ENCODE measurements at places on chromosomes 11 and 22. TPM values are rescaled to one million over a fixed set of nuclear protein-coding genes. Genes with fewer than 3 reads are reported as not detected.

Gene RIMBP3C
- total RNA-seq: not detected

Gene FOSL1
- total RNA-seq: 141 TPM

Gene KRTAP5-11
- not detected for total RNA-seq

Gene FOLH1
- not detected for total RNA-seq

Gene HBB
- not detected for total RNA-seq

Gene ZNF74
- 11.0 TPM for total RNA-seq

Gene RASSF10
- total RNA-seq: 2.3 TPM

Gene PLAAT5
- not detected for total RNA-seq

Gene SCGB1C1
- not detected for total RNA-seq

Gene MUC5AC
- total RNA-seq: not detected

Gene TRIM22
- total RNA-seq: 41.5 TPM

Gene C11orf97
- not detected for total RNA-seq

Gene MS4A15
- not detected for total RNA-seq

Gene TTC36
- total RNA-seq: not detected

Gene DDTL
- total RNA-seq: 2.9 TPM

Gene MUC2
- total RNA-seq: not detected

Gene CYTH4
- 0.08 TPM for total RNA-seq

Gene OR51I1
- total RNA-seq: not detected

Gene NXPE2
- not detected for total RNA-seq

Gene PHETA2
- total RNA-seq: 6.3 TPM

Gene RBFOX2
- 92.4 TPM for total RNA-seq

Gene CRYBA4
- not detected for total RNA-seq

Gene DEUP1
- total RNA-seq: not detected

Gene OR52I1
- not detected for total RNA-seq

Gene SCN3B
- under 0.01 TPM for total RNA-seq

Gene ARAP1
- 70.0 TPM for total RNA-seq

Gene LRRC74B
- total RNA-seq: not detected

Gene APOA5
- total RNA-seq: not detected

Gene OR52E2
- total RNA-seq: not detected

Gene IL17REL
- not detected for total RNA-seq

Gene P2RY2
- total RNA-seq: 7.2 TPM

Gene RHBDD3
- total RNA-seq: 16.4 TPM

Gene CCDC34
- 1.2 TPM for total RNA-seq

Gene OR51B5
- not detected for total RNA-seq

Gene F2
- total RNA-seq: 0.11 TPM

Gene TTC17
- total RNA-seq: 19.2 TPM

Gene OAF
- total RNA-seq: 33.2 TPM

Data from hair follicular keratinocyte (primary cell).